ENCODE measurements at places on chromosomes 7 and 10.

- DNase-seq, result no peak
Measured at GRCh38 chr7:154204046-154204445, 151.8 kb downstream of the DPP6 start.

DNA sequence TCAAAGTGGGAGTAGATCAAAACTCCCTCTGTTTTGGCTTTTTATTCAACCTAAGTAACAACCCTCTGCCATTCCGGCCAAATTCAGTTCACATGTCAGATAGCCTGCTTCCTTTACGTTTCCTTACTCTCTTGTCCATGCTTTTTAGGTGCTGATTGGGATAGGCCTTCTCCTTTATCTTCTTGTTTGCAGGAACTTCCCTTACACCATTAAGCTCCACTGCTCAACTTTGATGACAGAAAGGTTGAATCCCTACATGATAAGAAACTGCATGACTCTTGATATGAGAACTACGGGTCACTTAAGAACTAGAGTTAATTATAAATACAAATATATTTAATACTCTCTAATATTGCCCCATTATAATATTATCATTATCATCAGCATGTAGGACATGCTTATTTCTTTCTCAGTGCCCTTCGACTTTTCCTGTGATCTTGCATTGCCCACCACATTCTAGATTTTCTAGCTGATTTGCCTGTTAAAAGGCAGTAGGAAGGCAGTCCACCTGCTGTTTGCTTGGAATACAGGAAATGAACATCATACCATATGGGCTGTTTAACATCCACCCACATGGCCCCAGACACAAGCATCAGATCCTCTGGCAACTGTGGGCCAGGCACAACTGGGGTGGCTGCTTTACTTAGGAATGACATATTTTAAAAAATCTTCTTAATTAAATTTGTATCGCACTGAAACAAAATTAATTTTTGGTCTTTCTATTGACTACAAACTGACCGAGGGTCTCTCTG, 59.7 kb upstream of the CCDC6 start:
- no peak for DNase-seq

GRCh38 chr7:98771519-98771918, 98.3 kb downstream of the TMEM130 start:
- no peak for DNase-seq

- peak; percentile 7 for DNase-seq
Measured at GRCh38 chr10:24645784-24646183, 77.9 kb downstream of the ARHGAP21 start.

DNA sequence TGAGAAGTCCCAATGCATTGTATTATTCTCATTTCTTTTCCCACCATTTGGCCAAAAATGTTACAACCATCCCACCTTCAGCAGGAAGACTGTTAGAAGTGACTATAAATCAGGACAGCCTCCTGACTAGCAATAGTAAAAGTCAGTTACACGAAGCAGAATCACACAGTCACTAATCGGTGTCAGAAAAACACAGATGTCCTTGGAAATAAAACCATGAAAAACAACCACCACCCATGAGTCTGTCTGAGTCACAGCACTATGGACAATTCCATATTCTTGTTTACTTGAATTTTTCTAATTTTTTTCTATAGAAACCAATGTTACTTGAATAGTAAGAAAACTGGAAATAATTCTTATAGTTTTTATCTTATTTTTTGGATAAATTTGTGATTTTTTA, 81.9 kb upstream of the FRMD4A start:
- no peak for DNase-seq

DNA sequence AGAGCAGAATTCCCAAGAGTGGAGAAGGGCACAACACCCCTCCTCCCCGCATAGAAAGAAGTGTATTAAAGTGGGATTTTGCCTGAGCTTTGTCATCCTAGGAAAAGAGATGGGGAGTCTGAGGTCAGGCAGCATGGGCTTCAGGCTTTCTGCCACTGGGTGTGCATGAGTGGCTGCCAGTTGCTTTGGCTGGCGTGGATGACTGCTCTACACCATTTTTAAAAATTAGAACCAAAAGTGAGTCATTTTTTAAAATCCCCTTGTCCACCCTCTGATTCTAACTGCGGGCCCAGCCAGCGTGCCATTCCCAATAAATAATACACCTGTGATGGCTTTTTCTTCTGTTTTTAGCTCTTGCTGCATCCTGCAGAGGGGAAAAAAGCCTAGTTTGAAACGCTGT, 13.4 kb downstream of the SLC29A3 start:
- DNase-seq, result no peak

GRCh38 chr10:27526242-27526641, 22.1 kb downstream of the RAB18 start:
- DNase-seq, result no peak

DNA sequence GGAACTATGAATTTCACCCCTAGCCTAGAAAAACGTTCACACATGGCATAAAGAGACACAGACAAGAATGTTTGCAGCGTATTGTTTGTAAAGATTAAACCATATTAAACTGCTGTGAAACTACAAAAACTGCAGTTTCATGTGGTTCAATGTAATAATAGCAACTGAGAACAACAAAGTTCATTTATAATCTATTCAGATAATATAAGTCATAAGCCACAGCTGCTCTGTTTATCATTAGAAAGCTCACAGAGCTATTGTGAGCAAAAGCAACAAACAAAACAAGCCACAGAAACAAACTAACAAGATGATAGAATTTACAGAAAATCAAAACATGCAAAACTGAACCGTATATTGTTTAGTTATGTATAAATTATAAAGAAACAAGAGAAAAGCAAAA, 113.5 kb downstream of the AHR start:
- DNase-seq, result no peak

DNA sequence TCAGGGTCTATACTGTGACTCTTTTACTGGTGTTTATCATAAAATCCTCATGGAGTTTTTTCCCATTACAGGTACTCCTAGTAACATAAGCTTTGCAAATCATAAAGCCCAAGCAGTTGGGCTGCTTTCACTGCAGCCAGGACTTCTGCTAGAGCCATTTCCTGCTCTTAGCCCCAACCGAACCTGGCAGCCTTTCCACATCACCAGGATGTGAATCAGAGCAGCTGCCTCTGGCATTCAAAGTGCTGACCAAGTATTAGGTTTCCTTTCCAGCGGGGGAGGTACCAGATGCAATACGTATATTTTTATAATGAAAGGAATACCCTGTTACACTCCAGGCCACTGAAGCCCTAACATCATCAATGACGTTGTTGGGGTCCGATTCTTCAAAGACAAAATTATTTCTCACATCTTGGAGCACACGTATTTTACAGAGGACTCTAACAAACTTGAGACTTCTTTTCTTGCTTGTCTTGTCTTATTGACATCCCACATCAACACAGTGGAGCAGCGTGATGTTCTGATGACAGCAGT, 3.6 kb upstream of the HTR5A start:
- no peak for DNase-seq

DNA sequence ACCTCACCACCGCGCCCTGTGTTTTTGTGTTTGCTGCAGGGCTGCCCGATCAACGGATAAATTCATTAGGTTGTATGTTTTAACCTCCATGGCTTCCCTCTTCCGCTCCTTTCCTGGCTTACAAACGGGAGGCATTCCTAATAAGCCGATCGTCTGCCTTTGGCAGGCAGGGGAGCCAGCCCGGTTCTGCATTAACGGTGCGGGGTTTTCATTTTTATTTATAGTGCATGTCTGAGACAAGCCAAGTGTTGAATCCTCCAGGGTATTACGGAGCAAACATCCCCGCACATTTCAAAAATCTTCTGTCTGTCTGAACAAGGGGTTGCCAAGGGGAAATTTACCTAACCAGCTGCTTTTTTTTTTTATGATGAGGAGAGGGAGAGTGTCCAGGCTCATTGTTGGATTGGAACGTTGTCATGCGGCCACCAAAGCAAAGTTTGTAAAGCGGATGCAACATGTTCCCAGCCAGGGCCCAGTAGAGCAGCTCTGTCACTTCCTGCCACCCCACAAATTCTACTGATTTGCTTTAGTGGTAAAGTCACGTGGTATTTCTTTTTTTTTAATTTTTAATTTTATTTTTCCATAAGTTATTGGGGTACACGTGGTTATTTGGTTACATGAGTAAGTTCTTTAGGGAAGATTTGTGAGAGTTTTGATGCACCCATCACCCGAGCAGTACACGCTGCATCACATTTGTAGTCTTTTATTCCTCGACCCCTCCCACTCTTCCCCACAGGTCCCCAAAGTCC, 92.3 kb upstream of the BAIAP2L1 start:
- no peak for DNase-seq

- DNase-seq, result no peak
Measured at GRCh38 chr10:123250640-123251039, 96.4 kb downstream of the BUB3 start.

- no peak for DNase-seq
Measured at GRCh38 chr10:114684822-114685209, 26.7 kb upstream of the ABLIM1 start.

DNA sequence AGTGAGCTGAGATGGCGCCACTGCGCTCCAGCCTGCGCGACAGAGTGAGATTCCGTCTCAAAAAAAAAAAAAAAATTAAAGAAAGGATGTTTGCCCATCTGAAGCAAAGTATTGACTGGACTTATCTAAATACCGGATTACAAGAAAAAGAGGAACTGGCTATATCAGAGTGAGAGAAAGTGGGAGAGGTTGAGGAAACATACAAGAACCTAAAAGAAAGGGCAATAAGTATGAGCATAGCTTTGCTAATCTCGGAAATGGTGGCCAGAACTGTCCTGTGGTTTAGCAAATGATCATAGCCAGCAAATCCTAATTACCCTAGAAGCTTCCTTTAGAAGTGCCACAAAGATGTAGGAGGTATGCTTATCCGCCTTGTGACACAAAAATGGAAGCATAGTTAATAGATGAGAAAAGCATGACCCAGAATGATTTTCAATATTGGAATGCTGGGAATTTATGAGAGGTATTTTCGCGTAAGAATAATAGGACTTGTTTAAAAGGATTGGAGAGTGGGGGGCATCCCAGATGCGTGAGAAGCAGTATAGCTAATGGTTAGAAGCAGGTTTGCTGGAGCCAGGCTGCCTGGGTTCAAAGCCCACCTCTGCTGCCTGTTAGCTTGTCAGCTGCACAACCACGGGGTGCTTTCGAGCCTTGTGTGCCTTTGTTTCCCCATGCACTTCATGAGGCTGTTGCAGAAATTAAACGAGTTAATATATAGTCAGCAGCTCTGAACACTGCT, 1.2 kb upstream of the GTPBP4 start:
- no peak for DNase-seq

GRCh38 chr7:28520074-28521015, 108.0 kb downstream of the CREB5 start:
- DNase-seq, result no peak

- no peak for DNase-seq
Measured at GRCh38 chr10:92993699-92994272, 66.8 kb upstream of the CYP26C1 start.

DNA sequence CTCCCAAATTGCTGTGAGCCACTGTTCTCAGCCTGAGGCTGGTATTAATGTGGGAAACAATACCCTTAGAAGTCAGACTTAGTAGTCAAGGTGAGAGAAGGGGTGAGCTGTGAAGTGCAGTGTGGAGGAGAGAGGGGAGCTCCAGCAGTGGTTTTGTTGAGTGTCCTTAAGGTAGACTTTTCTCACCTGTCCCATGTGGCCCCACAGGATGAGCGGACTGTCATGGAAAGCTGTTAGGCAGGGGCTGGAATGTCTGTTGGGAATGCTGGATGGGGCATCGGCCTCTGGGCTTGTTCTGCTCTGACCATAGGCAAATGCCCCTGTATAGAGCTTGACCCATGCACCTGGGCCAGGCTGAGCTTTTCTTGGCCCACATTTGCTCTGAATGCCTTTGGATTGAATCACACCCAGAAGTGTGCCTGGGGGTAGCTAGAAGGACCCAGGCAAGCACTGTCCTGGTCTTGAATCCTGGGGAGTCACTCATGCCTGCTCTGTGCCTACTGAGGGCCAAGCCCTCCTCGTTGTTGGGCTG, 36.3 kb upstream of the SH2D4B start:
- no peak for DNase-seq

GRCh38 chr10:79319115-79319771, 28.0 kb upstream of the PPIF start:
- no peak for DNase-seq

- DNase-seq, result no peak
Measured at GRCh38 chr7:300546-301290, 10.7 kb downstream of the FOXL3 start.

DNA sequence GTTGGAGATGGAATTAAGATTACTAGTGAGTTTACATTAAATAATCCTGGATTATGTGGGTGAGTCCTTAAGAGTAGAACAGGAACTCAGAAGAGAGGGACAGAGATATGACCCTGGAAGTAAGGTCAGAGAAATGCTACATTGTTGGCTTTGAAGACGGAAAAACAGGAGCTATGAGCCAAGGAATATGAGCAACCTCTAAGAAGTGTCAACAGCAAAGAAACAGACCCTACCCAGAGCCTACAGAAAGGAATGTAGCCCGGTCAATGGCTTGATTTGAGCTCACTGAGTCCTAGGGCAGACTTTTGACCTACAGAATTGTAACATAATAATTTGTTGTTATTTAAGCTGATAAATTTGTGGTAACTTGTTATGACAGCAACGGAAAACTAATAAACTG, 304.9 kb downstream of the IPMK start:
- DNase-seq, result no peak

DNA sequence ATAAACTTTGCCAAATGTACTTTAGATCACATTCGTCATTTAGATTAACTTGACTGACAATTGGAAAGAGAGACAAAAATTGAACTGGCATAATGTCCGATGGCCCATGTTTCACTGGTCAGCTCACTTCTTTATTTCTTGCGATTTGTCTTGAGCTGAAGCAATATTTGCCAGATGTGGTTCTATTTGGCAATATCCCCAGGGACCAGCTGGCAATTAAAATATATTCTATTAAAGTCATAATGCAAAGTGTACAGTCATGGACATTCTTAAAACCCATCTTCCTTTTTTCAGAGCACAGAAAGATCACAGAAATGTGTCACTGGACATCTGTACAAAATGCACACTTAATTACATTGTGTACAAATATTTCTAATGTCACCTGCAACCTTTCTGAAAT, 26.3 kb downstream of the NEBL start:
- DNase-seq, result no peak

DNA sequence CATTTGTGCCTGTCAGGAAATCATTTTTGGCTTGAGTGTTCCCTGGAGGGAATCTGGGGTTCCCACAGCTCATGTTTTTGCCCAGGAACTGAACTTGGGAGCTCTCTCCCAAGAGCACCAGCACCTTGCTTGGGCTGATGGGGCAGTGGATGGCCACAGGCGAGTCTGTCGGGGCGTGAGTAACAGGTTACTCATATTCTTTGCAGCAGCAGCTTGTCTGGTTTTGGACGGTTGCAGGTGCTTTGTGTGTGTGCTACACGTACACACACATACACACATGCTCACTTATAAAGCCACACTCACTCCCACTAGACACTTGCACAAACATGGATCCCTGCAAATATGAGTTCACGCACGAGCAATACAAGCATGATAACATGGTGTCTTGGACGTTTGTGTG, 2.9 kb upstream of the PALD1 start:
- no peak for DNase-seq

- peak; percentile 6 for DNase-seq
Measured at GRCh38 chr7:115910541-115911164, 119.9 kb downstream of the TFEC start.

GRCh38 chr10:98242823-98243222, 25.2 kb downstream of the LOXL4 start:
- DNase-seq, result no peak

- DNase-seq, result no peak
Measured at GRCh38 chr10:95941115-95941514, 33.3 kb downstream of the CC2D2B start.

GRCh38 chr7:40680657-40681056, 545.9 kb downstream of the SUGCT start:
- no peak for DNase-seq

- no peak for DNase-seq
Measured at GRCh38 chr7:47302560-47302959, 279.4 kb downstream of the TNS3 start.
